H54 (cell line): ENCODE measurements at places on chromosomes 5 and 9.

DNA sequence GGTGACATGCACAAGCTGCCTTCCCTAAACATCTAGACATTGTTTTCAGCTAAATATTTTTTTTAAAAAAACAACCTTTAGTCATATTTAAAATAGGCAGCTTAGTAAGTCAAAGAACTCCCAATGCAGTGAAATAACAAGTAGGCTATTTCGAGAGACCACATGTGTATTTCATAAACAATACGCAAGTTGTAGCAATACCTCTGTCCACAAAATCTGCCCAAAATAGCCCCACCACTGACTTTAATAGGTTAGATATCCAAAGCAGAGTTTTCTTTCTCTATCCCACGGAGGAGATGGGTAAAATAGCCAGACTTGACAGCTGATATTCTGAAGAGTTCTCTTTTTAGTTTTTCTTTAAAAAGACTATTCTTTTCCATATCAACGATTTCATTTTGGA, 1.2 kb downstream of the SLC24A2 start:
- no peak for DNase-seq

DNA sequence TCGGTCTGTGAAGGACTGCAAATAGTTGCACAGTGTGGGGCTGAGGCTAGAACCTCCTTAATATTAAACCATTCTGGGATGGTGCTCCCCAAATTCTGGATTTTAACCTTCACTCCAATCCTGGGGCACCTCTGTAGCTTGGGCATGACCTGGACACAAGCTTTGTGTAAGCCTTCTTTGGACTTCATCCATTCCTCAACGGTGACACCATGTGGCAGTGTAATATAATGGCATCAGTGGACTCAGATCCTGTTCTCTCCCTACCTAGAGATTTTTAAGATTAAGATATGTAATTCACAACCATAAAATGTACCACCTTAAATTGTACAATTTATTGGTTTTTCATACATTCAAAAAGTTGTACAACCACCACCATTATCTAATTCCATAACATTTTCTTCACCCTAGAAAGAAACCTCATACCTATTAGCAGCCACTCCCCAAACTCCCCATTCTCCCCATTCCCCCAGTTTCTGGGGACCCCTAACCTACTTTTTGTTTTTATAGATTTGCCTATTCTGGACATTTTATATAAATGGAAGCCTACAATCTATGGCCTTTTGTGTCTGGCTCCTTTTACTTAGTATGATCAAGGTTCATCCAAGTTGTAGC, 4.8 kb upstream of the PLGRKT start:
- DNase-seq = no peak

GRCh38 chr5:74761241-74761640, 5.7 kb downstream of the GFM2 start:
- no peak for DNase-seq

GRCh38 chr9:88991066-88992034, at the start of gene S1PR3:
Gene S1PR3, plus strand, starts transcription at chr9:88991468. Its CDS starts 9,733 bp downstream, at chr9:89001201.
- peak; percentile 82 for DNase-seq

GRCh38 chr9:34124926-34125325, 1.6 kb downstream of the DCAF12 start:
- DNase-seq = no peak

GRCh38 chr9:99015890-99016289, 72.2 kb downstream of the COL15A1 start:
- no peak for DNase-seq

GRCh38 chr5:91212714-91213092, 170.4 kb downstream of the ARRDC3 start:
- DNase-seq = no peak

- no peak for DNase-seq
These were observed 228.2 kb downstream of the TLE1 start for GRCh38 chr9:81461196-81461595.

DNA sequence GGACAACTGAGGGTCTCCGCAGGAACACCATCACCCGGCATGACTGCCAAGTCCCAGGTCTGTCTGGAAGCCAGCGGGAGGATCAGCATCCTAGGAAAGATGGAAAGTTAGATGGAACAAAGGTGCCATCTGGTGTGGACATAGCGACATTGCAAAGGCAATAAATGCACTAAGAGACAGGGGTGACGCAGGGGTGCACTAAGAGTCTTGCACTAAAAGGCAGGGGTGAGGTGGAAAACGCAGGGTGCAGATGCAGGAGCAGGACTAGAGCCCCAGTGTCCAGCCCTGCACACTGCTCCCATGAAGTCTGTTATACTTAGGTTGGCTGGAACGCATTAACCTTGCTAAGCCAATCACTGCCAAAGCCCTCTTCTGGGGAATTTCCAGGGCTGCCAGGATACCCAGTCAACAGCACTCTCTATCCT, 15.5 kb downstream of the ATOX1 start:
- DNase-seq = peak; percentile 39

- DNase-seq = no peak
These were observed 54.2 kb downstream of the LRSAM1 start for GRCh38 chr9:127505396-127506116.

DNA sequence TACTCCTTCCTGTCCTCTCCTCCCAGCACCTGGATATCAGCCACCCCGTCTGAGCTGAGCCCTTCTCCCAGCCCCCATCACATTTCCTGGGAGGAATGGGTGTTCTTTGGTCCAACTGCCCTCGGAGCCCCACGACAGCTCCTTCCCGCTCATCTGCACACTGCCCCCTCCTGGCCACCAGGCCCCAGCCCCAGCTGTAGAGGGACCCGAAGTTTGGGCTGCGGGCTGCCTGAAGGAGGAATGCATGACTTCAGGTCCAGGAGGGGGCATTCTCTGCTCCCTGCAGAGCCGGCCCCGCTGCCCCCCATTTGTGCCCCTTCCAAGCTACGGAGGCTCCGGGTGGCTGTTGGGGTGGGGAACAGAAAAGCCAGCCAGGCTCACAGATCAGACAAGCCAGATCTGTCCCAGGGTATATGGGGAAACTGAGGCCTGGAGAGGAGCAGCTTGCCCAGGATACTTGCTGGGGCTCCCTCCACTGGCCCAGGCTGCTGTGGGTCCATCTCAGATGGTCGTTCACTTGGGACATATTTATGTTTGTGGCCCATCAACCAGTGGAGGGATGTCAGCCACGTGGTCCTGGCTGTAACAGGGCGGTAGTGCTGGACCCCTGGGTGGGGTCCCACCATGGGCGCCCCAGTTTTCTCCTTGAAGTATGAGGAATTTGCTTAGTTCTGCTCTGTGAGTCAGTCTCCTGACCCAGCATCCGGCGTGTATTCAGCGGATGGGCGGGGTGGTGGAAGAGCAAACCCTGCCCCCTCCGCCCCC, 33.1 kb downstream of the DAB2IP start:
- DNase-seq = no peak

DNA sequence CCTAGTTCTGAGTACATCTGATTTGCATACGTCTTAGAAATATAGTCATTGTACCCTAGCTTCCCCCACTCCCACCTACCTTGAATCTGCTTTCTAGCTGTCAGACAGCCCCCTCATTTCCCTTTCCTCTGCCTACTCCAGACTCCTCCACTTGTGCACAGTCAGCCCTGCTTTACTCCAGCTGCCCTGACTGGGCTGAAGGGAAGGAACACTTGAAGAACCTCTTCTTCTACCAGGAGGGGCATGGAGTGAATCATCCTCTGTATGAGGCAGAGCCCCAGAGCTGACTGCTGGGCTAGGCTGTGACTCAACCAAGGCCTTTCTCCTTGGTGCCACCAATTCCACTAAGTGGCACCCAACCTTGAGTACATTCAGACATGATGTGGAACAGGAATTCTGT, 18.1 kb upstream of the ZFR start:
- peak; percentile 86 for DNase-seq

DNA sequence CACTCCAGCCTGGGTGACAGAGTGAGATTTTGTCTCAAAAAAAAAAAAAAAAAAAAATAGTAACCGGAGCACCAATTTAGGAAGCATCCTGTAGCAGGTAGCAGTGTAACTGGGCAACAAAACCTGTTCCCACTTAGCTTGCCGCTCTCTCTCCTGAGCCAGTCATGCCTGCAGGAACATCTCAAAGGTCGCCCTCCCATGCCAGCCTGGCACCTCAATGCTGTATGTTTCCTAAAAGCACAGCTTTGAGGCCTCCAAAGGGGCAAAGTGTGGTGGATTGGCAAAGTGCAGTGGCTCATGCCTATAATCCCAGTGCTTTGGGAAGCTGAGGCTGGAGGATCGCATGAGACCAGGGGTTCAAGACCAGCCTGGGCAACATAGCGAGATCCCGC, 22.3 kb upstream of the FUBP3 start:
- DNase-seq = no peak

DNA sequence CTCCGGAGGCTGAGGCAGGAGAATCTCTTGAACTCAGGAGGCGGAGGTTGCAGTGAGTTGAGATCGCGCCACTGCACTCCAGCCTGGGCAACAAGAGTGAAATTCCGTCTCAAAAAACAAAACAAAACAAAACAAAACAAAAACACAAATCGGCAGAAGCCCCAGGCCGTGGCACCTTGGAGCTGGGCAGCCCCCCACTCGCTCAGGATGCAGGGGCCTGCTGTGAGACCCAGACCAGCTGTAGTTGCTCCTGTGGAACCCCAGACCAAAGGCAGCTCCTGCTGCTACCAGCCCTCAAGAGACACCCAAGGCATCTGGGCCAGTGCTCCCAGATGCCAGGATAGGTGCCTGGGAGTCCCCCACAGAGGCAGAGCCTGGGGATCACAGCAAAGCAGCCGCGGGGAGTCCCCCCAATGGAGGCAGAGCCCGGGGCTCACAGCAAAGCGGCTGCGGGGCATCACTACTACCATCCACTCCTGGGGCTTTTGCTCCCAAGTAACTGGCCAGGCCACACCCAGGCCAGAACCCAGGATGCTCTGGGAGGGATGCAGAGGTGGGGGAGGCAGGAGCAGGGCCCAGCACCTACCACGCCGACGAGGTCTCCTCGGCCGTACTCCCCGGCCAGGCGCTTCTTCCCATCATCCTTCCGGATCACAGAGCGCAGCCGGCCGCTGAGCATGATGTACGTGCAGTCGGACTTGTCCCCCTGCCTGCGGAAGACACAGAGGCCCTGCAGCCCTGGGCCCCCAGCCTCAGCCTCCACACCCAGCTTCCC, 37.7 kb upstream of the NSMF start:
- DNase-seq = no peak

DNA sequence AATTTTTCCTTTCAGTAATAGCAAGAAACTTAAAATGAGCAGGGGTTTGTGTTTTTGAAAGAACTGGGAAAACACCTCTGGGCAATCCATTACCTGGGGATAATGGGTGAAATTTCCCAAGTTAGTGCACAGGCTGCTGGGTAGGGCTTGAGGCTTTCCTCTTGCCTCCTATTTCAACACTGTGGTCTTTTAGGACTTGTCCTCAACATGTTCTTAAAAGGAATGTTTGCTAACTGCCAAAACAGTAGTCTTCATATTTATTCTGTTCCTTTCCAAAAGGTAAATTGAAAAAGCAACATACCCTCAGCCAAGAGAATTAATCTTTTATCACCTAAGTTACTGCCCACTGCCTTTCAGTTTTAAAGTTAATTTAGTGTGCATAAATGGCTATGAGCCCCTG, 158.3 kb upstream of the CCDC152 start:
- no peak for DNase-seq

DNA sequence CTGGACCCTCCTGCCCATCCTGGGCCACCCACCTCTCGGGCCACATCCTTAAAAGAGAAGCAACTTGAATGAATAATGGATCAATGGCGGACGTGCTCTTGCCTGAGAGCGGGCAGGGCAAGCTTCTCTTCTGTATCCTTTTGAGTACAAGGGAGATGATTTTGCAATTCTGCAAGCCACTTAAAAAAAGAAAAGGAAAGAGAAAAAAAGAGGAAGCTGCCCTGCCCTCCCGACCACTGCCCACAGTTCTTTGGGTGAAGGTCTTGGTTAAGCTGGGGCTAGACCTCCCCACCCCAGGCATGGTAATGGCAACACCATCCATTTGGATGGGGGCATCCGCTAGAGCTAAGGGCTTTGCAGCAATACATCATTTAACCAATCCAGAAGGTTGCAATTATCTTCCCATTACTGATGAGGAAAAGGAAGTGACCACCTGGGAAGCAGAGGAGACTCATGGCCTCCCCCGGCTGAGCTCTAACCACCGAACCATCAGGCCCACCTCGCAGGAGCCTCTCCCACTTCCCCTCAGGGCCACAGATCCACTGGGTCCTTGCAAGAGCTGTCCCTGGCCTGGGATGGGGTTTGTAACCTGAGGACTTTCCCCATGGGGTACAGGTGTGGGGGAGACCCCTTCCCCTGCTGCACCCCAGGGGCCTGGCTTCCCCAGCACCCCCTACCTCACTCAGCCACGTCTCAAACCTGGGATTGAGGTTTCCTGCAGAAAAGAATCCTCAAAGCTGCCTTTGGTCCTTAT, 27.8 kb upstream of the LAMC3 start:
- DNase-seq = no peak

DNA sequence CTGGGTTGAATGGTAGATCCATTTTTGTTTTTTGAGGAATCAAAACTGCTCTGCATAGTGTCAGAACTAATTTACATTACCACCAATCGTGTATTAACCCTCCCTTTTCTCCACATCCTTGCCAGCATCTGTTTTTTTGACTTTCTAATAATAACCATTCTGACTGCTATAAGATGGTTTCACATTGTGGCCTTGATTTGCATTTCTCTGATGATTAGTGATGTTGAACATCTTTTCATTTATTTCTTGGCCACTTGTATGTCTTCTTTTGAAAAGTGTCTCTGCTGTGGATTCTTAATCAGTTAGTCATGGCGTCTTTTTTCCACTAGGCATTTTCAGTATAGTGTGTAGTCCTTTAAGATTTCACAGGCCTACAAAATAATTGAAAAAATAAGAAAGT, 2144.3 kb upstream of the C9orf72 start:
- no peak for DNase-seq

DNA sequence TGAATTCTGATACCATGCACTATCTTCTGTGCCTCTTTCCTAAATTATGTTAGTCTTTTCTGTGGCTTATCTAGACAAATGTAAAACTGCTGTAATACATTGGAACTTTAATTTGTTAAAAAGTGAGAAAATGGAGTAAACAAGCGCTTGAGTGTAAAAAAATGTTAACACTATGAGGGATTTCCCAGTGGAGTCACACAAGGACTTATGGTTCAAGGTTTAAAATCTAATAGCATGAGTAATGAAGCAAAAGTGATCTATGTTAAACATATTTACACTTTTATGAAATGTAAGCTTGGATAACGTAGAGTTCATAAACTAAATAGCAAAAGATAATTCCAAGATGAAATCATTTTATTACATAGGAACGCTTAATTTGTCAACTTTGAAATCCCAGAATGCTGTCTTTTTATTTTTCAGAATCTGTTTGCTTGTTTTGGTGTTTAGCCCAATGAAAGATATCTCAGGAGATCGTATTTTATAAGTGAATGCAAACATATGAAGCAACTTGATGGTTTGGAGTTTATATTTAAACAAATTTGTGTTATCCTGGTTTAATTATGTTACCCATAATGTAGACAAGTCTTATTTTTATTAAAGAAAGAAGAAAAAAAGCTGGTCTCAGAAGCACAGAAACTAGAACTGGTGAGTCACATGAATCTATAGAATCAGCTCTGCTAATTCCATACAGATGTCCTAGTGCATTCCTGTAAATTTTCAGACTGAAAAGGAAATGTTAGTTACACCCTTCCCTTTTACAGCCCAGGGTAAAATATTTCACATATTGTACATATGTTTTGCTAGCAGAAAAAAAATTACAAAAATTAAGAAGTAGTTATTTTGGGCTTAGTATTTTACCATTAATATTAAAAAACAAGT, 34.2 kb upstream of the FBN2 start:
- no peak for DNase-seq
